ELR (cell line): ENCODE measurements at places on chromosomes 2 and 18.

DNA sequence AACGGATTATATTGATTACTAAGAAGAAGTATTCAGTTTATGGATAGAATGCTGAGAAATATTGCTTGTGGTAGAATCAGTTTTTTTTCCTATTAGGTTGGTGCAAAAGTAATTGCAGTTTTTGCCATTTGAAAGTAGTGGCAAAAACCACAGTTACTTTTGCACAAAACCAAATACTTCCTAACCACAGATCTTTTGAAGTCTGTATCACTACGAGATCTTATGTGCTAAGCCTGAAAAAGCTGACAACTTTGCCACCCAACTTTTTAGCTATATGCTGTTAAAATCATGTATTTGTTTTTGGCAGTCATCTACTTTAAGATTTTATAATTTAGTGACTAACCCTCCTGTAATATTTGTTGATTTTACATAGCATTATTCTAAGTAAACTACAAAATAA is 24.6 kb downstream of the DNAJC10 start:
- DNase-seq = no peak

DNA sequence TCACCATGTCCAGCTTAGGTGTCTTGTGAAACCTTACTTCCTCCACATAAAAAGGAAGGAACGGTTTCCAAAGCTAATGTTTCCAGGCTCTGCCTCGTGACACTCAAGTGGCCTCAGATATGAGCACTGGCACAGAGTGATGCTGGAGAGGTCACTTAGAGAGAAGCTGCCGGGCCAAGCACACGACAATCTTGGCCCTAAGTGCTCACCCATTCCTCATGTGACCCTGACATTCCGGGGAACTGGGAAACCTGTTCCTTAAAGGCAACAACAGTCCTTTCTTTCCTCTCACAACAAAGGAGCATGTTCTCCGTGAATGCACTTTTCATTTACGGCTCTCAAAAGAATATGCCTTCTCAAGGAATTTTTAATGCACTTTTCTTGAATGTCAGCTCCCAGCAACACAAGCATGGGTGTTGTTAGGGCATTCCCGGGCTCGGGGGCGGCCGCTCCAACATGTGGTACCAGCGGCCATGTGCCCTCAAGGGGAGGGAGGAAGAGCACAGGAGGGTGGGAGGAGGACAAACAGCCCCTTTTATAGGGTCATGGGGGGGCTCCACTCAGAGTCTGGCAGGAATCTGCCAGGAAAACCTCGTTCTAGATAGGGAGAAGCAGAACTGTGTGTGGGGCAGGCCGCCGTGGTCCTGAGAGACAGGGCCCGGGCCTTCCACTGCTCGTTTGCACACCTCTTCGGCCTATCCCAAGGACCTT is 118.6 kb downstream of the MBP start:
- no peak for DNase-seq

- no peak for DNase-seq
Observed at GRCh38 chr2:95166065-95166763, 605 bp downstream of the ZNF2 start.

- DNase-seq = no peak
Observed at GRCh38 chr2:48886919-48887318, 131.4 kb upstream of the LHCGR start.

- no peak for DNase-seq
Observed at GRCh38 chr2:75894170-75894569, 183.5 kb upstream of the GCFC2 start.

GRCh38 chr2:44324971-44325426 is 36.3 kb downstream of the PREPL start:
- peak; percentile 11 for DNase-seq

GRCh38 chr2:166307326-166307725 is 68.4 kb downstream of the SCN9A start:
- no peak for DNase-seq

- DNase-seq = no peak
Observed at GRCh38 chr18:23342506-23342905, 110.6 kb upstream of the RIOK3 start.

DNA sequence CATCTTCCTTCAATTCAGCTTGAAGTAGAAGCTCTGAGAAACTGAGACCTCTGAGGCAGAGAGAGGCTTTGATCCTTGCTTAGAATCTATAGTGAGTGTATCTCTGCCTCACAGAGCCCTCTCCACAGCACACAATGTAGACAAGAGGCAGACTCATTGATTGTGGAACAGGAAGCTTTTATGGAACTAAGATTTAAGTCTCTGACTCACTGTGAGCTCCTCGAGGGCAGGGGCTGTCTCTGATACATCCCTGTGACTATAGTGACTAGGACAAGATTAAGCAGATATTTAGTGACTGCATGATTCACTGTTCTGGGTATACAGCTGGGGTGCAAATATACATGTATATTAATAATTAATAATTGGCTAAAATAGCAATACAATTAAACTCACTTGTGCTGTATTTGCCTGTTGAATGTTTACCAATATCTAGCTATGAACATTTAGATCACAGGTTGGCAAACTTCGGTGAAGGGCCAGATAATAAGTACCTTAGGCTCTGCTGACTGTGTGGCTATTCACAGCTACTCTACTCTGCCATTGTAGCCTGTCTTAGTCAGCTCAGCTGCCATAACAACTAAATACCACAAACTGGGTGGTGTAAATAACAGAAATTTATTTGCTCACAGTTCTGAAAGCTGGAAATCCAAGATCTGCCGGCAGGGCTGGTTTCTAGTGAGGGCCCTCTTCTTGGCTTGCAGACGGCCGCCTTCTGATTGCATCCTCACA is 54.4 kb downstream of the ARHGEF4 start:
- DNase-seq = peak; percentile 53

DNA sequence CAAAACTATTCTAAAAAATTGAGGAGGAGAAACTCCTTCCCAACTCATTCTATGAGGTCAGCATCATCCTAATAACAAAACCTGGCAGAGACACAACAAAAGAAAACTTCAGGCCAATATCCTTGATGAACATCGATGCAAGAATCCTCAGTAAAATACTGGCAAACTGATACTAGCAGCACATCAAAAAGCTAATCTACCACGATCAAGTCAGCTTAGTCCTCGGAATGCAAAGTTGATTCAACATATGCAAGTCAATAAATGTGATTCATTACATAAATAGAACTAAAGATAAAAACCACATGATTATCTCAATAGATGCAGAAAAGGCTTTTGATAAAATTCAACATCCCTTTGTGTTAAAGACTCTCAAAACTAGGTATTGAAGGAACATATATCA is 63.1 kb downstream of the EHBP1 start:
- DNase-seq = peak; percentile 8

DNA sequence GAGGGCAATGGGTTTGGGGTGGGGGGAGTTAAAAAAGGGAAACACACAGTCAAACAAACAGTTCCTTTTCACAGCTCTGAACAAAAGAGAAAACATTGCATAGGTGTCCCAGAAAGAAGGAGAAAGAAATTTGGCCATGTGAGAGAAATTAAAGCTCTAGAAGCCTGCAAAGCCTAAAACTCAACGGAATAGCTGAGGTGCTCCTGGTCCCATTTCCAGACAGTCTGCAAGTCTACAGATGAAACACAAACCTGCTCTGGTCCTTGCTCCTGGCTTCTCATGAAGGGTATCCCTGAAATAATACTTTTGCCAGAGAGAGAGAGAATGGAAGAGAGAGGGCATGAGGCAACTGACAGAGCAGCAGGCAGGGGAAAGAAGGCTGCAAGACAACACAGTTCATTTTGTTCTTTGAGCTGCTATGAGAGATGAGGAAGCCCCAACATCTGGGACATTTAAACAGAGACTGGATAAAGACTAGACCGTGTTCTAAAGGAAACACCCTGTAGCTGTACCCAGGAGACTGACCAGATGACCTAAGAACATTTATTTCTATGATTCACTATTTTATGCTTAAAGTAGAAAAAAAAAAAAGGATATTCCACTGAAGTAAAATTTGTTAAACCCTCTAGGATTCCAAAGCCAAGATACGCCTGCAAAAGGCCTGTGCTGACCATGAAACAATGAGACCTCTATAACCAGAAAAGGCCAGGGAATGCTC is 57.3 kb upstream of the CYP26B1 start:
- no peak for DNase-seq

GRCh38 chr18:12470382-12471075 is 62.8 kb downstream of the PRELID3A start:
- DNase-seq = no peak

DNA sequence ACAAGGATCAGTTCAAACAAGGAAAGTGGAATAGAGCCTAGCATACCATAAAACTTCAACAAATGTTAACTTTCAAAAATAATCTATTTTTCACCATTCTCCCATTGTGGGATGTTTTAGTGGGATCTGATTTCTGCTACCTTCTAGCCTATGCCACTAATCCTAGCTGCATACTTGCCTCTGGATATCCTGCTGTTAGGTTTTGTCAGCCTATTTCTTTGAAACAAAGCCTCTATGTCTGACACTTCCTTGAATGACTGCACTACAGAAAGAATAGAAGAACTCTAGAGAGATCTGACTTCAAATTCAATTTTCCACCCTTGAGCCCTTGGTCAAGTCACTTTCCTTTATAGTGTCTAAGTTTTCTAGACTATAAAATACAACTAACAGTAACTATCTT is 291.5 kb downstream of the PTH2R start:
- DNase-seq = no peak

DNA sequence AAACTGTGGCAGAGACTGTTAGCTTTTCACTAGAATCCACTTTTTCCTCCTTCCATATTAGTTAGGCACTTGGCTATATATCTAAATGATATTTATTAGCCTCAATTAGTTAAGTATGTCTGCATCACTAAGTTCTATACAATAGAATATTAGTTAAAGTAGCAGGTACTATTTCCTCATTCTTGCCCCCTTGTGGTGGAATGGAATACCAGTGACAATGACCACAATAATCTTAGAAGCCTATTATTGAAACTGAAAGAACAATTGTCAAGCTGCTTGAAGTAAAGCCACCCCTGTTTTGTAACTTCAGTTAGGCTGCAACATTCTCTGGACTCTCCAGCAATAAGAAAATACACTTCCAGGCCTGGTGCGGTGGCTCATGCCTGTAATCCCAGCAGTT is 476.3 kb upstream of the VWC2L start:
- peak; percentile 42 for DNase-seq

GRCh38 chr2:120219766-120220165 is 3.4 kb downstream of the TMEM185B start:
- DNase-seq = no peak

DNA sequence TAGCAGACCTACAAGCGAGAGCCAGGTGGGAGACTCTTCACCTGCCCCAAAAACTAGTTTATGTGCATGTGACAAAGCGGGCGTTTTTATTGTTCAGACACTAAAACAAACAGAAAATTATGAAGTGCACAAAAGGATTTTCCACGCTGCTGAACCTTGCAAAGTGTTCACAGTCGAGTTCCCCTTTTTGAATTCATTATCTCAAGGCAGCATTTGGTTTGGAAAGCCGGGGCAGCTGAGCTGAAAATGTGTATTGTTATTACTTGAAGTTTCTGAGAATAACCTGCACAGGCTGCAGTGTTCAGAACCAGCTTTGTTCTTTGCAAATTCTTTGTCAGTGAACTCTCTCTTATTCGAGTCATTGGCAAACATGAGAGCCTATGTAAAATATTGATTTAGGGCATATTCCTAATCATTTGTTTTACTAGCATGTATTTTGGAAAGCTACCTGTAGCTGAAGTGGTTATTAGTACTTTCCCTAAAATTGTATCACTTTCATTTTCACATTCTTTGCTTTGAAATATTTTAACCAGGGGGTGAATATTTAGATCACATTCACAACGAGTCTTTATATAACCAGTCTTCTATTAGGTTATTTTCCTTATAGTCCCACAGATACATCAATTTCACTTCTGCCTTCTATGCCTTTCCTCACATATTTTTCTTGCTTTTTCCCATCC is 59.5 kb downstream of the LRRTM1 start:
- DNase-seq = no peak

DNA sequence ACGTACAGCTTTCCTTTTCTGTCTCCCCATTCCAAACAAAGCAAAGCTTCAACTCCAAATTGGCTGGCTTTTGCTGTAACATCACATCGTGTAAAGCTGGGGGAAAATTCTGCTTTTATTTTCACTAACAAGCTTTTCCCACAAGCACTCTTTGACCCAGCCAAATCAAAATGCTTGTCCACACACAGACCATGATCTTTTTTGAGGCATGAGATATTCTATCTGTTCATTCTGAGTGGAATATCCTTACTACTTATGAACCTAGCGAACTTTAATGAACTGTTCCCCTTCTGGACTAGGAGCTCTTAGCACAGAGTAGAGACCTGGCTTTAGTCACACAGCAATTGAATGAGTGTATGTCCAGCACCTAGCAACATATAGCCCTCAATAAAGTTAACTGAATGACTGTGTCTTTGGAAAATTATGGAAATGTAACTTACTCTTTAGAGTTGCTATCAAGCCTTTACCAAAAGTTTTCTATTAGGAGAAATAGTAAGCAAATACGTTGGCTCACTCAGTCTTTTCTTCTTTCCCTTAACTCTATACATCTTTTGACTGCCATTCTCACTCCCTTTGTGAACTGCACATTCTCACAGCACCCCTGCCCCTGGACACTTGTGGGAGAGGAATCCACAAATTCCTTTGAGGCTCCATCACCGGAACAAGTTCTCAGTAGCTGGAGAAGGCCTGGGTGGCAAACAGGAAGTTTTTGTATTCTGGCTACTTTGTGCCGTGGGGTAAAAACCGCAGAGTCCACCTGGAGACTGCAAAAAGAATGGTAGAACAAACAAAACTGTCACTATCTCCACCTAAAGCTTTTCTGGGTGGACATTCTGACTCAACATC is 1.3 kb upstream of the UBE2E3 start:
- DNase-seq = peak; percentile 90

DNA sequence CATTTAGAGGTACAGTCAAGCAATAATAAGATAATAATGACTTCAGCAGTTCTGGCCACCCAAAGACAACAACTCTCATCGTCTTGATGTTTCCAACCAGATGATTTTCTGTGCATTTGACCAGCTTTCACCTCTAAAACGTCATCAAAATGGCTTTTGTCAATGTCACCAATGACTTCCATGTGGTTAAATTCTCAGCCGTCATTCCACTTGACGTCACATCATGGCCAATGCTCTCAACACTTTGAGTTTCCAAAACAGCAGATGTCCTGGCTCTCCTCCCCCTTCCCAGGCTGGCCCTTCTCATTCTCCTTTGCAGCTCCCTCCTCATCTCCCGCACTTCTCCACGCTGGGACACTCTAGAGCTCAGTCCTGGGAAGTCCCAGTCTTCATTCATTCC is 258.3 kb downstream of the BCL2 start:
- DNase-seq = no peak

DNA sequence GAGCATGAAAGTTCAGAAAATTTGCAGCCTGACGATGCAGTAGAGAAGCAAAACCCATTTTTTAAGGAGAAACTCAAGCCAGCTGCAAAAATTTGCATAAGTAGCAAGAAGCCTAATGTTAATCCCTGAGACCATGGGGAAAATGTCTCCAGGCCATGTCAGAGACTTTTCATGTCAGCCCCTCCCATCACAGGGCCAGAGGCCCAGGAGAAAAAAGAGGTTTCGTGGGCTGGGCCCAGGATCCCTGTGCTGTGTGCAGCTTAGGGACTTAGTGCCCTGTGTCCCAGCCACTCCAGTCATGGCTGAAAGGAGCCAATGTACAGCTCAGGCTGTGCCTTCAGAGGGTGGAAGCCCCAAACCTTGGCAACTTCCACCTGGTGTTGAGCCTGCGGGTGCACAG is 533.0 kb downstream of the THSD7B start:
- no peak for DNase-seq

GRCh38 chr2:143889216-143889615 is 630.7 kb downstream of the ZEB2 start:
- DNase-seq = no peak
